ENCODE measurements at places on chromosomes 2 and 18. TPM values are rescaled to one million over a fixed set of nuclear protein-coding genes. Genes with fewer than 3 reads are reported as not detected.

The ACVR1C gene
- total RNA-seq = 12.5 TPM

GRCh38 chr2:229371086-229371485 lies 100.0 kb upstream of the PID1 start:
- DNase-seq = no peak

DNA sequence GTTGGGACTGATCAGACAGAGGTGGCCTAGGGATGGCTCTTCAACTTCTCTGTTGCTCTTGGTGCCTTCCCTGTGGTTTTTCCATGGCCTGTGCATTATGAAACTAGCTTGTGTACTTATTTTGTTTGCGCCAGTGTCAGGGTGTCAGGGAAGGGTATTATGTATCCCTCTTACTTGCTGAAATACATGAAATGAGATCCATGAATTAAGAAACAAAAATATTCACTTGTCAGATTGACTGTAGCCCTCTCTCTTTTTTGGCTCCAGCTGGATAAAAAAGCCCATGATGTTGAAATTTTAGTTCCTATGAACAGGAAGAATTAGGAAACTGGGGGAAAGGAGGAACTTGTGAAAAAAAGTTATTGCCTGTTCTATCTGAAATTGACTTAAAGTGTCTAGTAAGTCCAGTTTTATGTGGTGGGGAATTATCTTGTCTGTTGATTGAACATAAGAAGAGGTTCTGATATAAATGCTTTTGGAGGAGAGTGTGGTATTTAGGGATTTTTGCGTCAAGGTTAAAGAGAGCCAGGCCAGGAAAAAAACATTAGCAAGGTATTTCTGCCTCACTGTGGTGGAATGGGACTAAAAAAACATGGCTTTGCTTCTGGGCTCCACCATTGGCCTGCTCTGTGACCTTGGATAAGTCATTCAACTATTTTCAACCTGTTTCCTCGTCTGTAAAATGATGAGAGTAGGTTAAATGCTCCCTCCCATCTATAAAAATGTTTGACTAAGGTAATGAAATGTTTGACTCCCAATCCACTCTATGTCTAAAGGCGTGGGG lies 12.0 kb downstream of the UGP2 start:
- no peak for DNase-seq

DNA sequence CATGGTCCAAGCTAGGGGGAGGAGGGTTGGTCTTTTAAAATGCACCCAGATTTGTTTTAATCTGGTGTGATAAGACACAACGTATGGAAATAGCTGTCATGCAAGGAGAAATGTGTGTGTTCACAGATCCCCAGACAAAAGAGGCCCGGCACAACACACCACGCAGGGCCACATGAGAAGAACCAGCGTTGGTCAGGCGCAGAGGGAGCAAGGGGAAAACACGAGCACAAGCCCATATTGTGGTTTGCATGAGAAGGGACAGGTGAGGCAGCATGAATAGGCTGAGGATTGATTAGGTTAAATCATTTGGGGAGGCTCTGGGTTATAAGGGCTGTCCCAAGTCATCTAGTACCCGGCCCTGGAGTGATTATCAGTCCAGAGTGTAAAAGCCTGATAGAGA lies 272.5 kb upstream of the NCKAP5 start:
- no peak for DNase-seq

- no peak for DNase-seq
Measured at GRCh38 chr2:84217456-84217855, 241.6 kb downstream of the SUCLG1 start.

- no peak for DNase-seq
Measured at GRCh38 chr2:98903064-98903355, 33.0 kb downstream of the CRACDL start.

The DSG4 gene
- 0.63 TPM for total RNA-seq

The TUBA4B gene
- not detected for total RNA-seq

DNA sequence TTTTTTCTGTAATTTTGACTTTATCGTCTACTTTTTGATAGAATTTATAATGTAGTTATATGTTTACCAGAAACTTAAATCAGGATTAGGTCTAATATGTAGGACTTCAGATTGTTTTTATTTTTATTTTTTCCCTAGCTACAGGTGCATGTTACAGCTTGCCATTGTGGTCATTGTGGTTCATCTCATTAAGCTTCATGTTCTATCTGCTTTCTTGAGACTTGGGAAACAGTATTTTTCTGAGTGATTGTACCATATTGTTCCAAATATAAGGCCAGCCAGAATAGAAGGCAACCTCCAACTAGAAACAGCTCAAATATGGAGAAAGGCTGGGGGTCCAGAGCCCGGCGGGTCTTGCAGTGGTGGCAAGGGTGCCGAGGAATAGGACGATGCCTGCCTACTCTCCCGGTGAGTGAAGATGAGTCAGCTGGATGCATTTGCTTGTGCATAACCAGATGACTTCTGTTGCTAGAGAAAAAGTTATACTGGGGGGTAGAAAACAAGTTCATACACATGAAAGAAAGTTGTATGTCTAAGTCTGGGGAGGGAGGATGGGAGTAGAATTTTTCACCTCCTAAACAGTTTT lies 188.4 kb downstream of the CCDC85A start:
- no peak for DNase-seq

The FBLN7 gene
- total RNA-seq = 9.5 TPM

The TBR1 gene
- total RNA-seq = 1.2 TPM

The NEU2 gene
- total RNA-seq = not detected

DNA sequence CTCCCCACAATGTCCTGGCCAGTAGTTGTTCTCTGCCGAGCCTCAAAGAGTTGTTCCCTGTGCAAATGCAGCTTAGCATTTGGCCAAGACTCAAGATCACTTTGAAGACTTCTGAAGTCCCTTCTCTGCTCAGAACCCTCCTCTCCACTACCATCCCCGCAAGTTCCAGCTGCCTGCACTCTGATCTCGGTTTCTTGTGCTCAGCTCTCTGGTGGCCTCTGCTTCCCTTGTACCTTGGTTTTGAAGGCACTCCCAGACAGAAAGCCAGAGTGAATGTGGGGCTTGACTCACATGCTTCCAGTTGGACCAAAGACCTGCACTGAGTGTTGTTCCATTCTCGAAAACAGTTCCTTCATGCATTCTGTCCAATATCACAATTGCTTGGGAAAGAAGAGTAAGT lies 28.6 kb downstream of the CRACDL start:
- no peak for DNase-seq

DNA sequence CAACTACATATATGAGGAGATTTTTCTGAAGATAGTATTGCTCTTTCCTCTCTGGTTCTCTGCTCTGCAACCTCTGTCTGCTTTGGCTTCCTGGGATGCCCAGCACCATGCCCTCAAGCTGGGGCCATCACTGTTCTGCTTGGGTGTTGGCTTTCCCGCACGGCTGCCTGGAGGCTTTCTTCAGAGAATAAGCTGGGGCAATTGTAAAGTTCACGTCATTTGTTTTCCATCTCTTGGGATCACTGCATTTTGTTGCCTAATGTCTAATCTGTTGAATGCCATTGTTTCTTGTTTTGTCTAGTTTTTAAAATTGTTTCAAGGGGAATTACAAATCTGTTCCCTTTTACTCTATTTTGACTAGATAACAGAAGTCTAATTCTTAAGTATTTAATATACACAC lies 437.3 kb upstream of the NRP2 start:
- DNase-seq = no peak

The ORC4 gene
- total RNA-seq = 54.5 TPM

- no peak for DNase-seq
Measured at GRCh38 chr2:12302140-12302539, 414.6 kb upstream of the TRIB2 start.

- DNase-seq = no peak
Measured at GRCh38 chr2:959457-959856, 8.8 kb downstream of the SNTG2 start.

- no peak for DNase-seq
Measured at GRCh38 chr2:12363138-12363537, 353.6 kb upstream of the TRIB2 start.

GRCh38 chr18:2884706-2885285 lies 38.0 kb downstream of the EMILIN2 start:
- no peak for DNase-seq

The RSAD2 gene
- total RNA-seq = 0.56 TPM

The TTN gene
- 37.7 TPM for total RNA-seq

DNA sequence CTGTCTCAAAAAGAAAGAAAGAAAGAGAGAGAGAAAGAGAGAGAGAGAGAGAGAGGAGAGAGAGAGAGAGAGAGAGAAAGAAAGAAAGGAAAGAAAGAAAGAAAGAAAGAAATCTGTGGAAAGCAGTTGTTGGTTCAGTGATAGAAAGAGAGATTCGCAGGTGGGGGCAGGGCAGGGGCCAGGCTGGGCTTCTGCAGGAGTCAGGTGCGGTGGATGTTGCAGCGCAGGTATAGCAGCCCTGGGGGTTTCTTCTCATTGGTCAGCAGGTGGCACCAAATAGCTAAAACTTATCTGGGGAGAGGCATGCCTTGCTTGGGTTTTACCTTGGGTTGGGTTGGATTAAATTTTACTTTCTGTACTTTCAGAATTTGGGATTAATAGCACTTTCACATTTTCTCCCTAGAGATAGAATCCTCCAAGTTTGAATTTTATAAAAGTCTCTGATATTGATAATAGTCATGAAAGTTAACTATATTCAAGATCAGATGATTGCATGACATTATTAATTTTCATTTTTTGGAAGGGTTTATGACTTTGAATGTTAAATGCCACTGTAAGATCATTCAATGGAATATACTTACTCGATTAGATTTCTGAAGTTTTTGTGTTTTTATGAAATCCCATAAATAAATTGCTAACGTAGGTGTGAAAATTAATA lies 66.6 kb downstream of the SPTBN1 start:
- no peak for DNase-seq

DNA sequence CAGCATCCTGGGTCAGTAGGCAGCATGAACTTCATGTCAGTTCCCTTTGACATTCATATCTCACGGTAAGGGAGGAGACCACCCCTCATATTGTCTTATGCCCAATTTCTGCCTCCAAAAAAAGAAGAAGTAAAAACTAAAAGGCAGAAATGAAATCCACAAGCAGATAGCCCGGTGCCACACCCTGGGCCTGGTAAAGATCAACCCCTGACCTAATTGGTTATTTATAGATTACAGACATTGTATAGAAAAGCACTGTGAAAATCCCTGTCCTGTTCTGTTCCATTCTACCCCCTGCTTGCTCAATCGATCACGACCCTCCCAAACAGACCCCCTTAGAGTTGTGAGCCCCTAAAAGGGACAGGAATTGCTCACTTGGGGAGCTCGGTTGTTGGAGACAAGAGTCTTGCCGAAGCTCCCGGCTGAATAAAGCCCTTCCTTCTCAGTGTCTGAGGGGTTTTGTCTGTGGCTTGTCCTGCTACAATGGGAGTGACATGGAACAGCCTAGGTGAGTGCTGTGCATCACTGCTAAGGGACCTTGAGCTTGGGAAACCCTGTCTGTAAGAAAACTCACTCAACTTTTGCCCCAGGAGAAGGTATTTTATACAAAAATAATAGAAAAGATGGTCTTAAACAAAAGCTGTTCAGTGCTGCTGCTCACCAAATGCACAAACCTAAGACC lies 11.1 kb downstream of the NDUFV2 start:
- no peak for DNase-seq

- no peak for DNase-seq
Measured at GRCh38 chr2:175464311-175464670, 282.8 kb upstream of the ATP5MC3 start.

- no peak for DNase-seq
Measured at GRCh38 chr2:216354306-216354705, 18.0 kb downstream of the MARCHF4 start.

- peak; percentile 35 for DNase-seq
Measured at GRCh38 chr2:218323526-218324472, 31.5 kb upstream of the TMBIM1 start.

DNA sequence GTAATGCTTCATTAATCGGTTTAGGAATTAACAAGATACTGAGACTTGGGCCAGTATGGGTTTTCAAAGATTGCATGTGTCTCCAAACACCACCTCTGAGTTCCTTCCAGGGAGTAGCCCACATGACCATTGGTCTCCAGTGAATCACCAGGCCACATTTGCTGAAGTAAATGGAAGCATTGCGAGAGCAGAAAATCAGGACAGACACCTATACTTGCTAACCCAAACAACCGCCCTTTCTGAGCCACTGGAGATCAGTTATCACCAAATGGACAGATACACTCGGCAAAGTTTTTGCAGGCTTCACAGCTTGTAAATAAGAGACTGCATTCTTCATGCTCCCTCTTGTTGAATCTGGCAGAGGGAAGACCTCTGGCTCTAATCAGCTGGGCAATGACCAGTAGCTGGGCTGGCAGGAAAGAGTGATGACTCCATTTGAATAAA lies 40.9 kb downstream of the GATA6 start:
- DNase-seq = no peak

The CRYGD gene
- total RNA-seq = not detected

DNA sequence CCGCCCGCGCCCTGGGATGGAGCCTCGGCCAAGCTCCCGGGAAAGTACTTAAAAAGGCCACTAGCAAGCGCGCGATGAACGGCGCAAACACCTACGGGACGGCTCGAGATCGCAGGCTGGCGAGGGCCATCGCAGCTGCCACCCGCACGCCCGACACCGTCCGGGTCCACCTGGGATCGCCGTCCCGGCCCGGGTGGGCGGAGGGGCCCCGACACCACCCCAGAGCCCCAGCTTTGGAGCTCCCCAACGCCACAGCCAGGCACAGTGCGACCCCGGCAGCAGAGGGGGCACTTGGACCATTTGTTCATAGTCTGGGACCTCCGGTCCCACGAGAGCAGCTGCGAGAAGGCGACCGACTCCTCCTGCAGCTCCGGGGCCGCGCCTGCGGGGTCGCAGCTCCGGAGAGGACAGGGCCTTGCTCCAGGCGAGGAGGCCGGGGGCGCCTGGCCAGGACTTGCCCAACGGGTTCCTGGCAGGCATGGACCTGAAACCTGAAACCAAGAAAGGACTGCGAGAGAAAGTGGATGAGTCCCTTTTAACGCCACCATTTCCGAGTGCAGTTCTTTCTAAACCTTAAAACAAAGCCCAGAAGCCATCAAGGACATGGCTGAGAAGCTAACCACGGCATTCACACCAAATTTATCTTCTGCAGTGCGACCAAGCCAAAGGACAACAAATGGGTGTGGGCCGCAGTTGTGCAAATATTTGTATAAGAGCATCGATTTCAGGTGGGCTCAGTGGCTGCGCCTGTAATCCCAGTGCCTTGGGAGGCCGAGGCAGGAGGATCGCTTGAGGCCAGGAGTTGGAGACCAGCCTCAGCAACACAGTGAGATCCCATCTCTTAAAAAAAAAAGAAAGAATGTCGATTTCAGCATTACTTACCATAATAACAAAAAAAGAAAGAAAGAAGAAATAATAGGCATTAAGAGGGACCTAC lies 54.0 kb upstream of the IMP4 start:
- no peak for DNase-seq

The LRATD1 gene
- total RNA-seq = 0.63 TPM

DNA sequence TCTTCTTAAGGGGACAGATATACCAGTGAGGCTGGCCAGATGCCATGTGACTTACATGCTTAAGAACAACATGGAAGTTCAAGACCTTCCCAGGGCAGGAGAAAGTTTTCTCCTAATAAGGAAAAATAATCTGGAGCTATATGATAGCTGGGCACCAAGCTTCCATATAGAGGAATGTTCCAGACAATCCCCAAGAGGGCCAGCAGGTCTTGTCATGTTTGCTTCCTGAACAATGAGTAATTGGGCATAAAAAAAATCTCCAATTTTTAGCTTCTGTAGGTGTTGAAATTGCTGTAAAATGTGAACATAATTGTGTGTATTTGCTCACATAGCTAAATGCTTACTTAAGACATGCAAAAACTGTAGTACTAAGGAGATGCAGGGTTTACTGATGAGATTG lies 809.5 kb upstream of the PIK3C3 start:
- no peak for DNase-seq
